ENCODE measurements at places on chromosomes 4 and X.
A peak's percentile ranks its signal among the peaks of the same experiment; 100 is the strongest.

GRCh38 chrX:66625525-66625924 is 13.4 kb downstream of the EDA2R start:
- DNase-seq = no peak

- no peak for DNase-seq
These were observed 47.6 kb downstream of the FSTL5 start for GRCh38 chr4:162116095-162116779.

GRCh38 chrX:48468247-48468671 is 1.8 kb downstream of the SLC38A5 start:
- DNase-seq = peak; percentile 36

GRCh38 chrX:16250296-16250695 is 83.0 kb downstream of the MAGEB17 start:
- DNase-seq = no peak

GRCh38 chrX:51047950-51048349 is 137.4 kb downstream of the BMP15 start:
- no peak for DNase-seq

GRCh38 chr4:78601013-78601412 is 49.4 kb downstream of the ANXA3 start:
- DNase-seq = no peak

DNA sequence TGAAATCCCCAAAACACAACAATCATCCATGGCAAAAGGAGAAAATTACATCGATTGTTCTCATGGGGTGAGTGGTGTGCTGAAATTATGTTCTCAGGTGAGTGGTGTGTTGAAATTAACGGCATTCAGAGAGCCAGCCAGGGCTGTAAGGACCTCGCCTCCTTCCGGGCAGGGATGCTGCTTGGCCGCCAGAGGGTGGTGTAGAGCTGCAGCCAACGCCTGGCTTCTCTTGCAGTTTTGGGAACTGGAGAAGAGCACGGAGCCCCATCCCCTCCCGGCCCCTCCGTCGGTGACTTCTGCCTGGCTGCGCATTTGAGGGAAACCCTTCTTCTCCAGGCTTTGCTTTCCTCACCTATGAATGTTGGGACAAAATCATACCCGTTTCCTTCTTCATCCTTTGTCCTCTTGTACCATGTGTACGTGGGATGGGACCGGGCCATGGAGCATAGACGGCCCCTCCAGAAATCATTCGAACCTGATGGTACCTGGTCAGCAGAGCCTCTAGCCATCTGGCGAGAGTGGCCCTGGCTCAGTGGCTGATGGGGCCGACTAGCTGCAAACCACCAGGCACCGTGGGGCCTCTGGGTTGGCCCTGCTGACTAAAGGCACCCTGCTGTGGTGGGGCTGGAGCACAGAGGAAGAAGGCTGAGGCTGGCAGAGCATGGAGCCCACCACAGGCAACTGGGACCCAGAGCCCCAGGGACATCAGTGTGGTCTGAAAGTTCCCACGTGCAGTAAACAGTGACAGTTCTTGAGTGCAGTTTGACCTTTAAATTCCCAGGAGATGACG is 28.4 kb downstream of the TRMT44 start:
- peak; percentile 81 for DNase-seq

DNA sequence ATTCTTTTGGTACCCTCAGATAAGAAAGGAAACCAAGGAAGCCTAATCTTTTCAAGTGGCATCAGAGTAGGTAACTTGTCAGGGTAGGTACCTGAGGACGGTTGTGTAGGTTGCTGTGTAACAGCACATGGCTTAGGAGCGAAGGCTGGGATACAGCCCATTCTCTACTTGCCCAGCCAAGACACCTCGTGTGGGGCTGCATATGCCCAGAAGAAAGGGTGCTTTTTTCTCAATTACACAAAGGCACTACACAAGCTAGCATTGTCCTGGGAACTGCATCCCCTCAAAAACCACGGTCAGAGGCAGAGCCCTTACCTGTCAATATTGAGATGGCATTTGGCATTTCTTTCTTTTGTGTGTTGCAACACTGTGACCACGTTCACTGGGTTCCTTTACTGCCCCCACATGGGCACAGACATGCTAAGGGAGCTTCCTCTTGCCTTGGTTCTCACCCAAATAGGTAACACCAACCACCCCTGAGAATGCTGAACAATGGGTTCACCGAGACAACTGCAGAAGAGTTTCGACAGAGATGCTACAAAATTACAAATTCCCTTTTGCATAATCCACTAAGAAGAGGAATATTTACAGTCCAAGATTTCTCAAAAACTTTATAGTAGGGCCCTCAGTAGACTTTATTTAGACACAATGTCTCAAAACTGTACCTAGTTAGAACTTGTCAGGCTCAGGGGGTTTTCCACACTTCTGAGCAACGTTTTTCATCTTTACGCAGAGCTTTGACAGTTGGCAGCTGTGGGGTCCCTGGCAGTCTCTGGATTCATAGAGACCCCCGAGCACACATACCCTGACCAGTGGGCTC is 35.8 kb upstream of the TNIP3 start:
- DNase-seq = no peak

DNA sequence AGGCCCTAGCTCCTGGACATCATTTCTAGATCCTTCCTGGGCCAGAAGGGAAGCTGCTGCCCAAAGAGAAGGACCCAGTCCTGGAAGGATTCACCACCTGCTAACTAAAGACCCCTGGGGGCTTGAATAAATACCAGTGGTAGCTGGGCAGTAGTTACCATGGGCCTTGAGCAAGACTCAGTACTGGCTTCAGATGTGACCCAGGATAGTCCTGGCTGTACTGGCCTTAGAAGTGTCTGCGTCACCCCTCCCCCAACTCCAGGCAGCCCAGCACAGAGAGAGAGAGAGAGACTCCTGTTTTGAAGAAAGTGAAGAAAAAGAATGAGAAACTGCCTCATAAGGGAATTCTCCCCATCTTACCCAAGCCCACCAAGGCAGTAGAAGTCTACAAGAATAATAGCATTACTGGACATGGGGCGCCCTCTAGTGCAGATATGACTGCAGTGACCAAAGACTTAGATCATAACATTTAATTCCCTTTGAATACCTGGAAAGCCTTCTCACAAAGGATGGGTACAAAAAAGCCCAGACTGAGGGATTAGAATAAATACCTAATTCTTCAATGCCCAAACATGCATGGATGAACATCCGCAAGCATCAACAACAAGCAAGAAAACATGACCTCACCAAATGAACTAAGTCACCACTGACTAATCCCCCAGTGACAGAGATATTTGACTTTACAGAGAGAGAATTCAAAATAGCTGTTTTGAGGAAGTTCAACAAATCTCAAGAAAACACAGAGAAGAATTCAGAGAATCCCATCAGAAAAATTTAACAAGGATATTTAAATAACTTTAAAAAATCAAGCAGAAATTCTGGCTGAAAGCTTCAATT is 171.8 kb downstream of the HNRNPD start:
- no peak for DNase-seq

DNA sequence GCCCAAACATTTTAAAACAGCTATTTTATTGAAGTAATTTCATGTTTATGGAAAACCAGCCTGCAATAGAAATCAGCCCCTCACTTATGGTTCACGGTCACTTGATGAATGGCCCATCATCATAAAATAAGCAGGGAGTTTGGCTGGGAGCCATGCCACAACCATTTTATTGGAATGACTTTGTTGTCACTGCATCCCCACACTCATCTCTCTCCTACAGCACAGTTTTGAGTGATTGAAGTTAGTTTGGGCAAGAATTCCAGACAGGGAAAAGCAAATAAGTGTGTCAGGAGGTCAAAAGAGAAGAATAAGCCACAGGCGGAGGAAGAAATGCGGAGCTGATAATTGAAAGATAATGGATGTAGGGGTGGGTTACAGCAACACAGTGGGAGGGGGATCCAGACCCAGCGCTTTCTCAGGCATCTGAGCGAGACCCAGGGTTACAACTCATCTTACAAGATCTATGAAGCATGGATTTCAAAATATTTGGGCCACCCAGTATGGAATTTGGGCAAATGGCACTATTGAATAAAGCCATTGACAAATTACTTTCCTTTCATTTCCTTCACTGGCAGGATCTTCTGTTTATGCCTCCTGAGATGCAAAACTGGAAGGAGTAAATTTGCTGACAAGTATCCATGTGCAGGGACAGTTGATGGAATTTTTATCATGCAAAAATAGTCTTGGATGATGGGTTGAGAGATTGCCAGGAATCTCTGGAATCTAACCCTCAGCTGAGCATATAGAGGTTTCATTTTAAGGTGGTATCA is 100.8 kb downstream of the SHROOM3 start:
- no peak for DNase-seq

- no peak for DNase-seq
These were observed 251.9 kb upstream of the NR3C2 start for GRCh38 chr4:148693913-148694649.

Data from GM19239 (cell line).